ENCODE measurements at places on chromosomes 1 and 21.

DNA sequence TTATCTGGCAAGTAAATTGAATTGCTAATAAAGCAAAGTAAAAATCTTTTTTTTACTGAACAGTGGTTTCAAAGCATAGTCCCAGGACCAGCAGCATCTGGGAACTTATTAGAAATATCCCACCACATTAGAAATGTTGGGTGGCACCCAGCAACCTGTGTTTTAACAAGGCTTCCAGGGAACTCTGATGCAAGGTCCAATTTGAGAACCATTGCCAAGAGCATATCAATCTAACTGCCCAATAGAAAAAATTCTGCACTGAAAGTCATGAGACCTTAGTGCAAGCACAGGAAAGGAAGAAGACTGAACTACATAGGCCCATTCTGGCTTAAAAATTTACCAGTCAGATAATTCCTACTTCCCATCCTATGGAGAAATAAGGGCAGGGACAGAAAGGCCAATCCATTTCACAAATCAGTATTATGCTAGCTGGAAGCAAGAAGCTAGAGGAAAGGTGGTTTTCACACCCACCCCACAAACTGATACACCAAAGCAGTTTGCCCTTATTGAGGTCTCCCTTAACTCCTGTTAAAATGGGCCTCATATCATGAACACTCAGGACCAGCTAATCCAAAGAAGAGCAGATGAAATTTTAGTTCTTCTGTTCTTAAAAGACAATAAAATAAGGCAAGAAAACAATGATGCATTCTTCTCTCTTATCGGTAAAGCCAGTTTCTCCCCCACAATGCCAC lies 17.5 kb upstream of the C1orf105 start:
- DNase-seq: no peak

- DNase-seq: no peak
These were observed 128.6 kb downstream of the LHX4 start for GRCh38 chr1:180358649-180359048.

DNA sequence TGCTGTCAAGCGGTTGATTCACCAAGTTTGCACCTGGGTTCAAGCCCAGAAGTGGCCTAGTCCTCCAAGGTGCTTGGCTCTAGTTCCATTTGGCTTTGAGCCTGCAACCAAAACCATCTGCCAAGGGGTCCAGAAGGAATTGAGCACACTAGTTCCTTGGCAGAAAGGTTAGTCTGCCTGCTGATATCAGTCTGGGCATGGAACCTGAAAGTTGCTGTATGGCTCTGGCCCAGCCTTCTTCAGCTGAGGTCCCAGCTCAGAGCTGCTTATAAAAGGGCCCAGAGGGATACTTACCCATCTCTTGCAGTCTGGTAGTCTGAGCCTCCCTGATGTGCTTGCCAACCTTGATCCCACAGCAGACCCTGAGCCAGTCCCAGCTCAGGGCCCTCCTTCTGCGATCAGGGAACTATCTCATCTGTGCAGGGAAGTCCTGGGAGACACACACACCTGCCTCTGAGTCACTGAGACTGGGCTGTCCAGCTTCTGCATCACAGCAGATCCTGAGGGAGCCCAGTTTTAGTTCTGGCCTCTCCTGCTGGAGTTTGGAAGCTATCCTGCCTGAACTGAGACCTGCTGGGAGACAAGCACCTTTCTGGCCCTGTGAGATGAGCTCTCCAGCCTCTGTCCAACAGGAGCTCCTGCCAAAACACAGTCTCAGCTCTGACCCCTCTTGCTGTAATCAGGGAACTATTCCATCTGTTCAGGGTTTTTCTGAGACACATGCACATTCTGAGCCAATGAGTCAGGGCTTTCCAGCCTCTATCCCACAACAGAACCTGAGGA lies 75.8 kb downstream of the CTH start:
- DNase-seq: no peak

GRCh38 chr1:162596514-162597170 lies 35.1 kb downstream of the UAP1 start:
- no peak for DNase-seq

GRCh38 chr1:184950227-184950626 lies 24.1 kb downstream of the NIBAN1 start:
- DNase-seq: no peak

- no peak for DNase-seq
These were observed 176.2 kb downstream of the ROR1 start for GRCh38 chr1:63950023-63950422.

- no peak for DNase-seq
These were observed 190.8 kb downstream of the LTN1 start for GRCh38 chr21:28801906-28802305.

- DNase-seq: no peak
These were observed 84.5 kb upstream of the BCL10 start for GRCh38 chr1:85360730-85361493.

GRCh38 chr21:42622284-42622683 lies 31.1 kb upstream of the PDE9A start:
- no peak for DNase-seq

- DNase-seq: no peak
These were observed 12.2 kb upstream of the CCDC27 start for GRCh38 chr1:3740042-3740441.

- no peak for DNase-seq
These were observed 4.9 kb downstream of the DNTTIP2 start for GRCh38 chr1:93874025-93874651.

GRCh38 chr1:180287988-180288705 lies 58.1 kb downstream of the LHX4 start:
- no peak for DNase-seq
